ENCODE measurements at places on chromosomes 7 and 10.

DNA sequence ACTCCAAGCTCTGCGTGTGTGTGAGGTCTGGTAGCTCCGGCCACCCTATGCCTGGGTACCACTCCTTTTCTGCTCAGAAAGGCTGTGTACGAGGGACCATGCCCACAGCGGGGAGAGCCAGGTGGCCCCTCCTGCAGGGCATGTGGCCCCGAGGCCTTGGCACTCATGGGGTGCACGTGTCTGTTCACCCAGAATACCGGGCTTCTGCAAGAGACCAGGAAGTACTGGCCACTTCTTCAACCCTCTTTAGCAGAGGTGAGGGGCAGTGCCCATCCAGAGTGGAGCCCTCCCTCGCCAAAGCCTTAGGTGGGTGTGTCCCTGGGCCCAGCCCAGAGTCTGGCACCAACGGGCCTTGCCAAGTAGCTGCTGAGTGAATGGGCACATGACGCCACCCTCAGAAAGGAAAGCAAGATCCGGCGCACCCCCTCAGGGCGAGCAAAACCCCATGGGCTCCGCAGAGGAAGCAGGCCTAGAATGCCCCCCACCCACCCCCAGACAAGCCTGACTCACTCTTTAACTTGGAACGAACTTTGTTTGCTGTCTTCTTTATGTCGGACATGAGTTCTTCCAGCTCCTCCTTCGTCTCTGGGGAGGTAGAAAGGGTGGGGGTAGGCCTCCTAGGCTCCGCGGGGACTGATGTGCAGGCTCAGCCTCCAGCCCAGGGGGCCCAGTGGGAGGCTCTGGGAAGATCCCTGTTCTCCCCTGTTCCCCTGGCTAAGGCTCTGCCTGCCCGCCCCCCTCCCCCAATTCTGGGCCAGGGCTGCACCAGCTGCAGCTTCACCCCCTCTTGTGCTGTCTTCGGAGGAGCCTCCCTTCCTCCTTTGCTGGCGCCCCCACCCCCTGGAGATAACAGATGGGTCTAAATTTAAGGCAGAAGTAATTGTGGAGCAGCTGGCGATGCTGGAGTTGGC lies 14.6 kb downstream of the STX1A start:
- DNase-seq = no peak

DNA sequence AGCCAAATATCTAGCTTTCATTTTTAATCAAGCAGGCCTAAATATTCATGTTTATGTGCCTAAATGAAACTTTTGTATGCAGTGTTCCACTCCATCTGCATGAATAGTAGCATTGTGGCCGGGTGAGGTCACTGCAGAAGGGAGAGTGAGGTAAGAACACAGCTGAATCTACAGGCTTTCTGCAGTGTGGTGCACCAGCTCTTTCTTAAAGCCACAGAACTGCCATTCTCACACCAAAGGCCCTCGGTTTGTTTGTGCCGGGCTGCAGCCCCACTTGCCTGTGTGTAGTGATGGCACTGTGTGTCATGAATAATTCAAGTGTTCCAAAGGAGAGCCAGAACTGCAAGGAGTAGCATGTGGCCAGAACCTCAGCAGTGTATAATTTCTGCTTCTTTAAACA lies 204.1 kb downstream of the TRIL start:
- DNase-seq = no peak

GRCh38 chr7:158574308-158575036 lies 13.2 kb downstream of the PTPRN2 start:
- no peak for DNase-seq

- DNase-seq = no peak
Measured at GRCh38 chr7:725223-726005, 1.1 kb upstream of the DNAAF5 start.

GRCh38 chr7:37491919-37492694 lies 43.4 kb upstream of the ELMO1 start:
- DNase-seq = no peak

DNA sequence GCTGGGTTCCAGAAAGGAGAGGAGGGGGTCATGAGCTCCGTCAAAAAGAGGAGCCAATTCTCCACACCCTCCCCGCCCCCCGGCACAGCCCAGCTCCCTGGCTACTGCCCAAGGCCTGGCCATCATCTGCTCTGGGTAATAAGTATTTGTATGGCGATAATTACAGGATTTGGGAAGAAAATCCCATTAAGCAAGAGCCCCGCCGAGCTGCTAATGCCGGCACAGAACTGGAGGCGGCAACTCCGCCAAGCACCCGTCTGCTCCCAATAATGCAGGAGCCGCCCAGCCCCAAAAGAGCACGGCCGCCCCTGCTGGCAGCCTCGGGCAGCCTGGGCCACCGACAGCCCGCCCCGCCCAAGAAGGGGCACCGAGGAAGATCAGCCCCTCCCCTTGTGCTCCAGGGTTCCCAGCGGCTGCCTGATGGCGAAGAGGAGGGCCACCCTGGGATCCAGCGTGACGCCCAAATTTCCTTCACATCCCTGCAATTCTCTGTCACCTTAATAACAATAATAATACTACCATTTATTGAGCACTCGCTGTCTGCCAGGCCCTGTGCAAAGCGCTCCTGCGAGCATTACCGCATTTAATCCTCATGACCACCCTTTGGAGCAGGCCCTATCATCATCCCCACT lies 5.9 kb downstream of the SLIT1 start:
- DNase-seq = no peak

GRCh38 chr10:124497196-124497881 lies 35.7 kb downstream of the LHPP start:
- DNase-seq = no peak

GRCh38 chr10:117134056-117134305 lies 4.1 kb downstream of the VAX1 start:
- no peak for DNase-seq

DNA sequence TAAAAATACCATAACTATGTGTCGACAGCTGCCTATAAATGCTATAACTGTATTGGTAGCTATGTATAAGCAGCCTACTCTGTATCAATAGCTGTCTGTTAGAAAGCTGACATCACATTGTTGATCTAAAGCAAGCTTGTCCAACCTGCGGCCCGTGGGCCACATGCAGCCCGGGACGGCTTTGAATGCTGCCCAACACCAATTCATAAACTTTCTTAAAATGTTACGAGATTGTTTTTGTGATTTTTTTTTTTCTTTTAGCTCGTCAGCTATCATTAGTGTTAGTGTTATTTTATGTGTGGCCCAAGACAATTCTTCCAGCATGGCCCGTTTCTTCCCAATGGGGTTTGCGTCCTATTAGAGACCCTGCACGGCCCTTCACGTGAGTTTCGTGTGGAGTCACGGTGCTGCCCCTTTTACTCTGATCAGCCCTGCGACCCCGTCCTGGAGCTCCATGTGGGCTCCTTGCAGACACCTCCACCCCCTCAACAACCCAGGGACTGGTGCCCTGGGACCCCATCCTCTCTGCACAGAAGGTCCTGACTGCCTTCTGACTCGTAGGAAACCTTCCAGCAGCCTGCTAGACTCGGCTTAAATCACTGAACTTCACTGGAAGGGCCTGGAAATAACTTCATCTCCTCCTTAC lies 4.5 kb upstream of the PRKAR1B start:
- DNase-seq = no peak

DNA sequence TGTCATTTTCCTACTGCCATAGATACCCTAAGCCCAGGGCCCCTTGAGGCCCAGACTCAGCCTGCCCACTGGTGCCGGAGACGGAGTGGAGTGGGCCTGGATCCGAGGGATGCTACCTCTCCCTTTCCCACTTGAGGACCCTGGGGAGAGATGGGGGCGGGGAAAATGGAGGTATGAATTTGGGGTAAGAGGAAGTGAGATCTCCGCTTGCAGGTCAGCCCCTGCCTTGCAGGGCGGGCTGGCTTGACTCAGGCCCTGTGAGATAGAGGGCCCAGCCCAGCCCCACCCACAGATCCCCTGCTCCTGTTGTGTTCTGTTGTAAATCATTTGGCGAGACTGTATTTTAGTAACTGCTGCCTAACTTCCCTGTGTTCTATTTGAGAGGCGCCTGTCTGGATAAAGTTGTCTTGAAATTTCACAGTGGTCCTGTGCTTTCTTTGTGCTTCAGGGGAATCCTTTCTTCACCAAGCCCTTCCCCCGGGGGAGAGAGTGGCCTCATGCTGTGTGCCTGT lies 13.2 kb downstream of the YKT6 start:
- DNase-seq = no peak

DNA sequence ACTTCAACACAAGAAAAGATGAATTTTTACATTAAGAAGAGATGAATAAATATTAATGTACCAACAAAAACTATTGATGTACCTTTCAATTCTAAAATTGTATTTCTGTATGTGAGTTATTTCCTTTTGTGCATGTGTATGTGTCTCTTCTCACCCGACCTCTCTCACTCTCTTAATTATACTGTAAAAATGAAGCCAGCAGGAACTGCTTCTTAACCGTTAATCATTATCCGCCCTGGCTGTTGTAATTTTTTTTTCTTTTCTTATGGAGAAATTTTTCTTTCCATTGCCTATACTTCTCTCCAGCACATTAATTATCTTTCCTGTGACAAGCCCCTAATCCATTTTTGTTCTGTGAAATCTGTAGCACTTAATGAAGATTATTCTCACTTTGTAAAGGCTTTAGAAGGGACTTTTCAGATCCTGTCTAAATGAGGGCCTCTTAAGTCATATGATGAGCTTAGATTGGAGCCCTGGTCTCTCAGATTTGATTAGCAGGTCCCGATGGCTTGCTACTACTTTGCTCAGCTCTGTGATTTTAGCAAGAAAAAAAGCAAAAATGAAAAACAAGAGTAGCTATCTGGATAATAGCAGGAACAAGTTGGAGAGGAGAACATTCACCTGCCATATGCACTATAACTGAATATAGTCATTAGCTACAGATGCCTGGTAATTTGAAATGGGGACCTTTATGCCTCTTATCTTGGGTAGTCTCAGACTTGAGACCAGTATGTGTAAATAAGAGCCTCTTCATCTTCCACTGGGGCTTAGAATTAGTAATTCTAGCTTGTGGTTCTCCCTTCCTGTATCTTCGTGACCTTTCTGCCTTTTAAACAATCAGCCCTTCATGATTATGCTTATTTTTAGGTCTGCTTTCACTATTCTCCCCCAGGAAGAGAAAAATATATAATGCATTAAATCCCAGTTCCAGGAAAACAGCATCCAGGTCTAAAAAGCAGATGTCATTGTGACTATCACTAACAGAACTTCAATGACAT lies 80.0 kb upstream of the COL1A2 start:
- DNase-seq = no peak

- no peak for DNase-seq
Measured at GRCh38 chr10:110802090-110802489, 69.6 kb upstream of the PDCD4 start.

DNA sequence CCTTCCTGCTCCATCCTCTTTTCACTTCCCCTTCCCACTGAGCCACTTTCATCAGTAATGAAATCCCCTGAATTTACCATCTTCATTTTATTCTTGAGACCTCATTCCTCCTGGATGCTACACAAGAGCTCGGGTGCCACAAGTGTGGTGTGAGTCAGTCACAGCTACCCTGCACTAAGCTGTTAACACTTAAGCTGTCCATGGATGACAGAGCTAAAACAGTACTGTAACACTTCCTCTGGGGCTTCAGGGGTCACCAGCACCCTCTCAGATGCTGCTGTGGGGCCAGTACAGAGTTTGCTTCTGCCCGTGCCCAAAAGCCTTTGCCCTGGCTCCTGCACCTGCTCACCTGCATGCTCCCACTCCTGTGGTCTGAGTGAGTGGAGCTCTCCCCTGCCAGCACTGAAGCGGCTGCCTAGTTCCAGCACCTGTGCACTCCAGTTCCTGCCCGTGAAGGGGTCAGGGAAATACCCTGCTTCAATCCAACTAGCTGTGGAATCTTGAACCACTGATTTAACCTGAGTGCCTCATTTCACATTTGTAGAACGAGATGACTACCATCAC lies 71.9 kb downstream of the POT1 start:
- no peak for DNase-seq

DNA sequence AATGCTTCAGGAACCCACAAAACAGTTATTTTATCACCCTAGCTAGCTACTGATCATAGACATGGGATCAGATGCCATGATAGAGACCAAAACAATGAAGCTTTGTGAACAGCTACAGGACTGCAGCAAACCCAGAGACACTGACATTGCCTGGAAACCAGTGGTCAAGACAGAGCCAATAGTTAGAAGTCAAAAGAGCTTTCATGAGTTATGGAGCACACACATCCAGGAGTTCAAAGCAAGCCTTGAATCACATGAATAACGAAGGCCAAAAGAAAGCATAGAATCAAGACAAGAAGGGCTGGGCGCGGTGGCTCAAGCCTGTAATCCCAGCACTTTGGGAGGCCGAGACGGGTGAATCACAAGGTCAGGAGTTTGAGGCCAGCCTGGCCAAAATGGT lies 34.5 kb upstream of the GSAP start:
- DNase-seq = no peak

DNA sequence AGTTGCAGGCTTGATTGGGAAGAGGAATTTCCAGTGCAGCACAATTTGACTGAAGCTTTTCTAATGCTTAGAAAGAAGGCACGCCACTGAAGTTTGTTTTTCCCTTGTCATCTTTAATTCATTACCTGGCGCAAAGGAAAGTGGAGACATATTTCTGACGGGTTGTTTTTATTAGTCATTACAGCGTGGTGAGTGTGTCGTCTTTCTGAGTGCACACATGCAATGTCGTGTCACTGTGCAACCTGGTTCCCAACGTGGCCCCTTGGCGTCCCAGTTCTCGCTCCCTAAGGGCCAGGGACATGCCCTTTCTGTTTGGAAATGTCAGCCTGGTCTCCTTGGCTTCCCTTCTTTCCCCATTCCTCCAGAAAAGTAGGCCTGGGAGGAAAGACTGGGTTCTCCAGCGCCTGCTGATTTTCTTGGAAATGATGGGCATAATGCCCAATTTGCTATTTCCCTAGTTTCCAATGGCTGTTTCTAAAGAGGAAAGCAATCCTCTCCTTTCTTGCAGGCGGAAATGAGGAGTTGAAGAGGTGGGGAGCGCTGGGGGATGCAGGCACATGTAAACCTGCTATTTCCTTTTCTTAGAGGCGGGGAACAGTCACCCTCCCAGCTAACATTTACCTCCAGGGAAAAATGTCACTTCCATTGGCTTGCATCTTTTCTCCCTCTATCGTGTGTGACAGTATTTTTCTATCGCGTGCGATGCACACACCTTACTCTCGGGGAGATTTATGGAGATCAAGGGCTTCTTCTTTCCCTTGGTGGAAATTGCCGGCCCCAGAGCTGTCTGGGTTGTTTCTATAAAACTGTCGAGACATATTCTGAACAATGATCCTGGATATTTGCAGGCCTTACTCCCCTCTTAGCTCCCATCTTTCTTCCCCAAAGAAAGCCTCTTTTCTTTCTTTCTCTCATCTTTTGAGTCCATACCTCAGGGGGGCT lies 249.8 kb downstream of the ARHGAP12 start:
- DNase-seq = no peak

GRCh38 chr10:29539412-29539811 lies 95.4 kb downstream of the SVIL start:
- DNase-seq = no peak

GRCh38 chr7:108684629-108685028 lies 115.0 kb downstream of the DNAJB9 start:
- no peak for DNase-seq

DNA sequence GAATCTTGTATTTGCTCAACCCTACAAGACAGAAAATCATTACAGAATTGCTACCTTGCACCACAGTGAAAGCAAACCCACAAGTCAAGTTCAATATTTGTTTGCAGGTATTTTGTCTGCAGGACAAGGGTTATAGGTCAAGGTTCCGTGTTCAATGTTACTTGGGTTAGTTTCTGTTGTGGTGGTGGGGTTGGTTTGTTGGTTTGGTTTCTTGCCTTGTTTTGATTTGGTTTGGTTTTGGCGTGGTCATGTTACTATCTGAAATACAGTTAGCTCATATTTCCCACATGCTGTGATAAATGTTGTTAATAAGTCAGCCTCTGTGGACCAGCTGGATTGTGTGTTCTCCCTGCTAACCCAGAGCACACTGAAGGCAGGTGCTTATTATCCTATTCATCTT lies 75.6 kb upstream of the INSIG1 start:
- no peak for DNase-seq
